Pons (tissue), 1 donor: ENCODE measurements at places on chromosomes 13 and 19.

DNA sequence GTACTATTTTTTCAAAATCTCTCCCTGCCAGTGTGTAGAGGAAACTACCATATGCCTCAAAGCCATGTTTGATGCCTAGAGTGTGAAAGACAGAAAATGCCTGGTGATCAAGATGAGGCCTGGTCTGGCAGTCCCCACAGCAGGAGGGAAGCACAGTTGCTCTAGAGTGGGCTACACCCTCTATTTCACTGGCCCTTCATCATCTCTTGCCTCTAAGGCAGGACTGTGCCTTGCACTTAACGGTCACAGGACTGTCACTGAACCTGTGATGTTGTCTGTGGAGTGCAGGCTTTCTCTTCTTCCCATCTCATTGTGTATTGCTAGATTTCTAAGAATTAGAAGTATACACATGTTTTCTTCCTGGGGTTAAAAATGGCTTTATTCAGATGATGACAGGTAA is 16.3 kb downstream of the POLR1D start:
- DNase-seq: no peak

DNA sequence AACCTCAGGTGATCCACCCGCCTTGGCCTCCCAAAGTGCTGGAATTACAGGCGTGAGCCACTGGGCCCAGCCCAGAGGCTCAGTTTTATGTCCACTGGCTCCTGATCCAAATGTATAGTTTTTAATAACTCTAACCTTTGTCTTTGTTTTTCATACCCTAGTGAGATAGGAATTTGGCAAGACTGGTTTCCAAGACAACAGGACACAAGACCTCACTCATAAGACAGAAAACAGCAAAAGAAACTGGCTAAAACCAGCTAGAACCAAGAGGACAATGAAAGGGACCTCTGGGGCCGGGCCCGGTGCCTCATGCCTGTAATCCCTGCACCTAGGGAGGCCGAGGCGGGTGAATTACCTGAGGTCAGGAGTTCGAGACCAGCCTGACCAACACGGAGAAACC is 27.6 kb downstream of the CPT1C start:
- DNase-seq: no peak

- DNase-seq: no peak
These were observed 8.1 kb upstream of the SEMA6B start for GRCh38 chr19:4567584-4568071.

DNA sequence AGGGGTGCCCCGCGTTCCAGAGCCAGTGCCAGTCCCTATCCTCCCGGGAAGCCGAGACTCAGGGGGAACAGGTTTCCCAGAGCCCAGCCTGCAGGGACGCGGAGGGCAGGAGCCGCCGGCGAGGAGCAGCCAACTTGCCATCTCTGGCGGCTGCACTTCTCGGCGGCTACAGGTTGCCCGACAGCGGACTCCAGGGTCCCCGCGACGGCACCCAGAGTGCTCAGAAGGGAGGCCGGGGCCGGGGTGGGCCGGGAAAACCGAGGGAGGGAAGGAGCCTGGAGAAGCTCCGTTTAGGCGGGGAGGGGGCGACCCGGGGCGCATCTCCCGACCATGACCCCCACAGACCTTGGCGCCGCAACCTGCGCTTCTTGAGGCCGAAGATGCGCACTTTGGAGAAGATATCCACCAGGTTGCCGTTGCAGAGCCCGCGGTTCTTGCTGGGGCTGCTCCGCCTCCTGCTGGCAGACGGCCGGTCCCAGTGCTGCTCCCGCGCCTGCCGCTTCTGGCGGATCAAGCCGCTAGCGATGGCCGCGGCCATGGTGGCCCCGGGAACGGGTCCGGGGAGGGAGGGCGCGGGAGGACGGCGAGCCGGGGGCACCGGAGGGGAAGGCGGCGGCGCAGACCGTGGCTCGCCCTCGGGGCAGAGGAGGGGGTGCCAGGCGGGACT is 463.8 kb downstream of the ITGBL1 start:
- DNase-seq: no peak
